MV-4-11 (cell line): ENCODE measurements at places on chromosomes 2 and 18.

GRCh38 chr2:60047944-60048525 is 505.4 kb downstream of the BCL11A start:
- DNase-seq = no peak

DNA sequence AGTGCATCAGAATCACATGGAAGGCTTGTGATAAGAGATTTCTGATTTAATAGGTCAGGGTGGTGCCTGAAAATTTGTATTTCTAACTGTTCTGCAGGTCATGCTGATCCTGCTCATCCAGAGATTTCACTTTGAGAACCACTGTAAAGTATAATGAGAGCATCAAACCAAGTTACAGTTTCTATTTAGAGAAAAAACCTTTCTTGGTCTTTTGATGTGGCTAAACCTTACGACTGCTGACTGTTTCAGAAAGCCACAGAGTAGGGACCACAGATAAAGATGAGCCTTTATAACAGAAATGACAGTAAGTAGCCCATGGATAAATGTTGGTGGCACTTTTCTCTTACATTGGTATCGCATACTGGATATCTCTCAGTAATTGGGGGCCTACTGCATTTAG is 109.4 kb upstream of the FANCL start:
- no peak for DNase-seq

DNA sequence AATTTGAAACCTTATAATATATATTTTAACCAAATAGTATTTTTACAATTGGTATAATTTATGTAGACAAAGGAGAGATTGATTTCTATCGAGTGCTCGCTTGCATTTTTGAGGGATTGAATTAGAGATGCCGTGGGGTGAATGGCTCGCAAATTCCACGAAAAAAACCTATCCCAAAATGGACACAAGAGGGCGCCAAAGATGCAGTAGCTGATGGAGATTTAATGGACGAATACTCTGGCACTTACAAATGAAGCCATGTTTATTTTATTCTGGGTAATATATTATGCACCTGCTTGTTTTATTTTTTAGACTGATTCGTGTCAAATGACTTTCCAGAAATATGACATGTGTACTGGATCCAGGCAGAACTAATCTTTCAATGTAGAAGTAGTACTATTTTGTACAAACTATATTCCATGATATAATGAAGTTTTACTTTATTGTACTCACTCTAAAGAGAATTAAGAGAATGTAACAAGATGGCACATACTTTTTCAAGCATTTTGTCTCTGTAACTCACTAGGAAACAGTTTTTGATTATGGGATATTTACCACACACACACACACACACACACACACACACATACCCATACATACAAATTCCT is 505.4 kb downstream of the PLCL1 start:
- peak; percentile 37 for DNase-seq

GRCh38 chr2:162106746-162107145 is 32.7 kb upstream of the DPP4 start:
- DNase-seq = no peak

- DNase-seq = no peak
These were observed 1.3 kb downstream of the R3HDM1 start for GRCh38 chr2:135532581-135532980.

- DNase-seq = peak; percentile 92
These were observed 146.3 kb downstream of the RTN4 start for GRCh38 chr2:54903736-54904554.

GRCh38 chr18:1585881-1586488 is 681.3 kb downstream of the ADCYAP1 start:
- peak; percentile 55 for DNase-seq

DNA sequence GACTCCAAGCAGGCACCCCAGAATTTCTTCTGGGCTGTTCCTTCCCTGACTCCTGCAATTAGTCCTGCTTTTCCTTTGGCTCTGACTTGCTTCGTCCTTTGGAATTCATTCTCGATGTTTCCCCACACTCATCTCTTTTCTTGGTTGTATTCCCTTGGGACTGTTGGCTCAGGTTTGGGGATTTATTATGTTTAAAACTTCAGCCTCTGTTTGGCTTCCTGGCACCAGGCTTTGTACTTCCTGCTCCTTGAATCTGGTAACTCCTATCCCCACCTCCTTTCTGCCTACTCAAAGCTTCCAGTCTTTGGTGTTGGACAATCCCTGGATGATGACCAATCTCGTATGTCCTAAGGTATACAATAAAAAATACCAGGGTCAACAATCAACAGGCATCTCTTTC is 1.8 kb upstream of the KCNE4 start:
- no peak for DNase-seq

GRCh38 chr2:67046591-67046990 is 350.5 kb upstream of the ETAA1 start:
- DNase-seq = no peak

GRCh38 chr2:169229590-169229989 is 132.7 kb downstream of the LRP2 start:
- DNase-seq = no peak

DNA sequence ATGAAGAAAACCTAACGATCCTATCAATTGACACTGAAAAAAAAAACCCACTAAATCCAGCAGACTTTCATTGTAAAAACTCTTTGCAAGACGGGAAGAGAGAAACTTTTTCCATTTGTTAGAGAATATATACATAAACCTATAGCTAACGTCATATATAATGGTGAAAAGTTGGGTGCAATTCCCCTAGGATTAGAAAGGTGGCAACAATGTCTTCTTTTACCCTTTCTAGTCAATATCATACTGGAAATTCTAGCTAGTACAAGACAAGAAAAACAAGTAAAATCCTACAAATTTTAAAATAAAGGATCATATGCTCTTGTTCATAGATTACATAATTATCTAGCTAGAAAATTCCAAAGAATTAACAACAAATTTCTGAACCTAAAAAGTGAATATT is 1596.5 kb upstream of the LRRTM1 start:
- DNase-seq = no peak

DNA sequence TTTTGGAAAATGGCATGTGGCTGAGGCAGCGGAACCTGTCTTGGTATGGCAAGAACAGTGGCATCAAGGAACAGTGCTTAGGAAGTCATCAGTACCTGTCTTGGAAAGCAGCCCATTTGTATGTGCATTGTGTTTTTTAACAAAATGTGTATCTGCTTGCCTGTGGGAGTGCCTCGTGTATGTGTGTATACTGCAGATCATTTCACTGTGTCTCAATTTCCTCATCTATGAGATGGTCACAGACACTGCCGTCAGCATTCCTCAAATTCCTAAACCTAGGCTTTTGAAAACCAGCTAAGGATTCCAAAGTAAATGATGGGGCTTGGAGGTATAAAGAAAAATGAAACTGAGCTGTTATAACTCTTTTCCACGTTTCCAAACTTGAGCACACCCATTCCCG is 441.3 kb downstream of the RND3 start:
- DNase-seq = no peak

- DNase-seq = no peak
These were observed 31.6 kb upstream of the VWC2L start for GRCh38 chr2:214379227-214379626.

DNA sequence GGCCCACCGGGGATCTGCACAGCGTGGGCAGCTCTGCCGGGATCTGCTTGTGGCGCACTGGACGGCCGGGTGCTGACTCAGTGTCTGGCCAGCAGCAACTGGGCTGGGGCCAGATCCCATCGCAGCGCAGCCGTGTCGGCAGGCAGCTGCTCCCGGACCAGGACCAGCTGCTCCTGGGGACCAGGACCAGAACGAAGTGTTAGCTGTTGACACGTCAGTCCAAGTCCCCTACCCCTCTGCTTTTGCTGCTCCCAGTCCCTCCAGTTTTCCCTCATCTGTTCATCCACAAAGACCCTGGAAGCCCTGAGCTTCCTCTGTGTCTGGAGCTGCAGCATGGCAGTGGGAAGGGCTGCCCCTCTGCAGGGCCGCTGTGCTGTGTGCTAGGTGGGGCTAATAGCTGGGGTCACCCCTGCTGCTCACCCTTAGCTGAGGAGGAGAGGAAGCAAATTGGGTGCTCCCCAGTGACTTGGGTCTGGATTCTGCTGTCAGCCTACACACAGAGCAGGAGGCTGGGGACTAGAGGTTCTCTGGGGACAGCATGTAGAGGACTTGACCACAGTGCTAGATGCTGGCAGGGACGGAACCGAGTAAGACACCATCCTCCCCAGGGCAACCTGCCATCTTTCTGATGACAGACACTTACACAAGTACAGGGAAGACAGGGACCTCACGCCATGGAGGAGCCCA is 16.9 kb upstream of the KIF1A start:
- DNase-seq = no peak

GRCh38 chr2:159635006-159635789 is 18.9 kb upstream of the BAZ2B start:
- DNase-seq = peak; percentile 86

DNA sequence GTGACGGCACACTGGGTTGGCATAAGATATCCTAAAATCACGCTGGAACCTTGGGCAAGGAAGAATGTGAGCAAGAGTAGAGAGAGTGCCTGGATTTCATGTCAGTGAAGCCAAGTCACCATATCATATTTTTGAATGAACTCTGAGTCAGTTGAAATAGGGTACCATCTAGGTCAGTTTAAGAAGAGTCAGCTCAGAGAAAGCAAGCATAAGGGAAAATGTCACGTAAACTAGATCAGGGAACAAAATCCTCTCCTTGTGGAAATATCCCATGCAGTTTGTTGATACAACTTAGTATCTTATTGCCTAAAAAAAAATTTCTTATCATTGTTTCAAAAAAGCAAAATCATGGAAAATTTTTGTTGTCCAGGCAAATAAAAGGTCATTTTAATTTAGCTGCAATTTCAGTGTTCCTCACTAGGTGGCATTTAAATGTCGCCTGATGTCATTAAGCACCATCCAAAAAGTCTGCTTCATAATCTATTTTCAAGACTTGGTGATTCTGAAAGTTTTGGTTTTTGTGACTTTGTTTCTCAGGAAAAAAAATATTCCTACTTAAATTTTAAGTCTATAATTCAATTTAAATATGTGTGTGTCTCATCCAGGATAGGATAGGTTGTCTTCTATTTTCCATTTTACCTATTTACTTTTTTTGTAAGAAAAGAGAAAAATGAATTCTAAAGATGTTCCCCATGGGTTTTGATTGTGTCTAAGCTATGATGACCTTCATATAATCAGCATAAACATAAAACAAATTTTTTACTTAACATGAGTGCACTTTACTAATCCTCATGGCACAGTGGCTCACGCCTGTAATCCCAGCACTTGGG is 19.6 kb downstream of the RSAD2 start:
- DNase-seq = peak; percentile 46

GRCh38 chr18:7886436-7886835 is 319.3 kb downstream of the PTPRM start:
- DNase-seq = no peak

- DNase-seq = peak; percentile 24
These were observed 57.1 kb downstream of the ADCYAP1 start for GRCh38 chr18:961644-962355.

- DNase-seq = no peak
These were observed 366.1 kb upstream of the MMADHC start for GRCh38 chr2:149953627-149954026.

- DNase-seq = peak; percentile 32
These were observed 57.1 kb upstream of the CD302 start for GRCh38 chr2:159855143-159855542.

DNA sequence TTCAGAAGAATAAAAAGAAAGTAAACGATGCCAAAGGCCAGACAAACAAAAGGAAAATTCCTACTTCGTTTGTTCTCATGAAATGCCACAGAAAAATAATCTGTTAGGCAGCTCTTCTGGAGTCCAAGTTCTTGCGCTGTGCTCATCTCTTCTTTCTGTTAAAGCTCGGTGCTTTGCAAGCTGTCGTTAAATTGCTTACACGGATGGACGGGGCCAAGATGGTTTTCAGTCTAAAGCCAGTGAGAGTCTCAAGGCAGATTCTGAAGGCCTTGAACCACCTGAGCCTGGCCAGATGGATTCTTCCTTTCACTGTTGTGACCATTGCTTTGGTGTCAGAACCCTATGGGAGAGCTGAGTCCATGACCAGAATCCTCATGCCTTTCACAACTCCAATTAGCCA is 97.6 kb upstream of the RMDN2 start:
- no peak for DNase-seq

DNA sequence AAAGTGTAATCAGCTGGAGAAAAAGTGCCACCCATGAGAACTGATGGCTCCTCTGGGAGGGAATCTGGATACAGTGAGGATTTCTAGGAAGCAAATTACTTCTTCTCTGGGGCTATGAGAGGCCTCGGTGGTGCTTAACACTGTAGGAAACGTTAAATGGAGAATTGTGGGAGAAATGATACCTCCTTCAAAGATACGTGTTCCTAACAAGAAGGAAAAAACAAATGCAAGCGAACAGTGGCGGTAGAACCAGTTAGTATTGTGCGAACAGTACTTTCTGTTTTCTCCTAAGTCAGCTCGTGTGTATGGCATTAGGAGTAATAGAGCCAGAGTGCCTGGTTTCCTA is 587 bp upstream of the MTIF2 start:
- DNase-seq = peak; percentile 13

- DNase-seq = no peak
These were observed 251.3 kb downstream of the EIPR1 start for GRCh38 chr2:3126171-3126910.

- no peak for DNase-seq
These were observed 674.1 kb downstream of the NYAP2 start for GRCh38 chr2:226073496-226074160.

DNA sequence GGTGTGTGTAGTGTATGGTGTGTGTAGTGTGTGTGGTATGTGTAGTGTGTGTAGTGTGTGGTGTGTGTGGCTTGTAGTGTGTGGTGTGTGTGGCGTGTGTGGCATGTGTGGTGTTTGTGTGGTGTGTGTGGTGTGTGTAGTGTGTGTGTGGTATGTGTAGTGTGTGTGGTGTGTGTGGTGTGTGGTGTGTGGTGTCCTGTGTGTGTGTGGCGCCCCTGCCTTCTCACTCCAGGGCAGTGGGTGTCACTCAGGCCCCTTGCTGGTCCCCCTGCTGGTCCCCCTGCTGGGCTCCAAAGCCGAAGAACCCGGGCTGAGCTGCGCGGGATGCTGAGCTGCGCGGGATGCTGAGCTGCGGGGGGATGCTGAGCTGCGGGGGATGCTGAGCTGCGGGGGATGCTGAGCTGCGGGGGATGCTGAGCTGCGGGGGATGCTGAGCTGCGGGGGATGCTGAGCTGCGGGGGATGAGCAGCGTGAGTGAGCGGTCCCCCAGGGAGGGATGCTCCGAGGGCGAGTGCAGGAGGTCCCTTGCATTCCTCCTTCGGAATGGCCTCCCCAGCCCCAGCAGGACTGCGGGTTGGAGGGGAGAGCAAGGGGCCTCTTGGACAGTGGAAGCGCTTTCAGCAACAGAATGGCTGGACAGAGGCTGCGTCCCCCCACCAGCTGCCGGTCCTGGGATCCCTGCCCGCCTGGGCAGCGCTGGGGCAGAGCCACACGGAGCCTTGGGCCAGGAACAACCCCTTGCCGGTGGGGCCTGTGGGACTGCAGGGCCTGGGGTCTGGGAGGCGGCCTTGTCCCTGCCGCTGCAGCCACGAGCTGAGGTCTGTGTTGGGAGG is 3.4 kb upstream of the RTP5 start:
- DNase-seq = no peak

DNA sequence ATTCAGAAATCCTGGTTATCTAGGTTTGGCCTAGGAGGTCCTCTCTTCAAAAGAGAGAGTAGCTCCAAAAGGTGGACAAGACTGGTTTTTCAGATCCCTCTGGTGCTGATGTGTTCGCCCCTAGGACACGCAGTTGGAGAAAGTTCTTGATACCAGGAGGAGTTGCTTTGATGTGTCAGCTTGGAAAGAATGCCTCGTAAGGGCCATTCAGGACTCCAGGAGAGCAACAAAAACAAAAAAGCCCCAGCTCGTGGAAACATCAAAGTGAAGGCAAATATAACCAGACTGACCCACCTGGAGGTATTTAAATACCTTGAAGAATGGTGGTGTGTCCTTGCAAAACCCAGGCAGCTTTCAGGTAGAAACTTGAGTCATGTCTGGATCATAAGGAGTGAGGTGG is 12.5 kb upstream of the LBH start:
- DNase-seq = no peak
